ENCODE measurements at places on chromosomes 12 and 14.

DNA sequence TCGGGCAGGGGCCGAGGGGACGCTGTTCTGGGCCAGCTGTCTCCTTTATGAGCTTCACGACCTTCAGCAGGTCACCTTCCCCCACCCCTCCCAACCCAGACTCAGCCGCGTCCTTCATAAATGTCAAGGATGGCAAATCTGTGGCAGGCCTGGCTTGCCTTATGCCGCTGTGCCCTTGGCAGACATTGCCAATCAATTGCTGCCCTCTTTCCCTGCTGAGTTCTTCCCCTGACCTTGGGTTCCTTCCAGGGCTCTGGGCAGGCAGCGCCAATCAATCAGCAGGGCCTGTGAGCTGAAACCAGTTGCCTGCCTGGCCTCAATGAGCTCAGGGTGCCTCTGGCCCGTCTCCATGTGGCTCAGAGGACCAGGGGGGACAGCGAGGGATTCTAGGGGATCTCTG is 7.7 kb downstream of the FAM222A start:
- no peak for DNase-seq

DNA sequence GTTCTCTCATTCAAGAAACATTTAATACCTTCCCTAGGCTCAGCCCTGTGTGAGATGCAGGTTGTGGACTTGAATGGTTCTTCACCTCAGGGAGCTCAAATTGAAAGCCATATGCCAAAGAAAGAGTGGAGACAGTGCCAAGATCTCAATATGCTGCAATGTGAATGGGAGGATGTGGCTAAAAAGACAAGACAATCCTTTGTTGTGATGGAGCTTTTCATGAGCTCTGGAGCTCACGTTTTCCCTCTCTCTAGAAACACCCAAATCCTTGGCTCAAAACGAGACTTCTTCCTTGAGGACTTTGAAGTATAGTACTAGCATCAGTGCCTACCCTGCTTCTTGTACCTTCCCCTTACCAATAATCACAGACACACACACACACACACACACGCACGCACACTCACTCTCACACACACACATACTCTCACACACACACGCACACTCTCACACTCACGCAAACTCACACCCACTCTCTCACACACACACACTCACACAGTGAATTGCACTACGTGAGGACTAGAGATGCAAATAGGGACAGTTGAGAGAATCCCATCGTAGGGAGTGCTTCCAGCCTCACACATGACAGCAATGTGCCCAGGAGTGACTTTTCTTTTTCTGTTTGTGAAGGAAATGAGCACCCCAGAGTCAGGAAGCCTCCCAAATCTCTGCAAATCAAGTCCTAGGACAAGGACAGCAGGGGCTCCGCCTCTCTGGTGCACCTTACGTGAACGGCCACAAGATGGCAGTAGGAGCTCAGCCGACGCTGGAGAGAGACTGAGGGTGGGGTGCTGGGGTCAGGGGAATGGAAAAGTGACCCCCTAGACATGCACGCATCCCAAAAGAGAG is 231.4 kb downstream of the PCNX1 start:
- peak; percentile 58 for DNase-seq

- DNase-seq = no peak
Measured at GRCh38 chr14:103194256-103195045, 71.2 kb downstream of the TNFAIP2 start.

- no peak for DNase-seq
Measured at GRCh38 chr12:89943463-89943862, 234.8 kb upstream of the ATP2B1 start.

- no peak for DNase-seq
Measured at GRCh38 chr14:74981833-74982232, 20.9 kb upstream of the EIF2B2 start.

- peak; percentile 69 for DNase-seq
Measured at GRCh38 chr12:116910645-116911451, at the start of gene FBXW8. Gene FBXW8 (plus strand): TSS chr12:116910950. CDS start chr12:116911038, 88 bp downstream.

GRCh38 chr14:93005838-93006237 is 82.9 kb downstream of the CHGA start:
- DNase-seq = no peak

GRCh38 chr12:124501827-124502226 is 65.6 kb downstream of the NCOR2 start:
- DNase-seq = no peak

- no peak for DNase-seq
Measured at GRCh38 chr14:105167303-105168092, 1.1 kb downstream of the JAG2 start.
